ENCODE measurements at places on chromosomes 6 and 20.
A peak's percentile ranks its signal among the peaks of the same experiment; 100 is the strongest.

- DNase-seq, result no peak
Measured at GRCh38 chr20:58711266-58712051, 18.9 kb downstream of the NPEPL1 start.

DNA sequence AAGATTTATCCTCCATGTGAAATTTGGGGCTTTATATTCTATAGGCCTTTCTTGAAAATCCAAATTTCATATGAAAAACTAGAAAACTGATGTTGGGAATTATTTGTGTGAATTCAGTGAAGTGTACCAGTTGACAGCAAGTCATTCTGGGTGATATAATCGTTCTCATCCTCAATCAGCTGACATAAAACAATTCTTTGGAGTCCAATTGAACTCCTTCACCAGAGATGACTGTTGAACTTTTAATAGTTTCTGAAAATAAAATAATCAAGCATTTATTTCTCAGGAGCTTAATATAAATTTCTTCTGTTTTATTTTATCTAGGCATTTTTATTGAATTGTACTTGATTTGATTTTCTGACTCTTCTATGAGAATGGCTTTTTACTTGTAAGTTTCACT, 92.6 kb downstream of the ADGRB3 start:
- no peak for DNase-seq

GRCh38 chr6:140440223-140440835, 1065.9 kb upstream of the CITED2 start:
- no peak for DNase-seq

- no peak for DNase-seq
Measured at GRCh38 chr6:52371656-52372191, 9.8 kb downstream of the PAQR8 start.

- no peak for DNase-seq
Measured at GRCh38 chr6:123055256-123055655, 59.2 kb downstream of the CLVS2 start.

GRCh38 chr6:84249724-84250123, 22.3 kb upstream of the CEP162 start:
- no peak for DNase-seq

DNA sequence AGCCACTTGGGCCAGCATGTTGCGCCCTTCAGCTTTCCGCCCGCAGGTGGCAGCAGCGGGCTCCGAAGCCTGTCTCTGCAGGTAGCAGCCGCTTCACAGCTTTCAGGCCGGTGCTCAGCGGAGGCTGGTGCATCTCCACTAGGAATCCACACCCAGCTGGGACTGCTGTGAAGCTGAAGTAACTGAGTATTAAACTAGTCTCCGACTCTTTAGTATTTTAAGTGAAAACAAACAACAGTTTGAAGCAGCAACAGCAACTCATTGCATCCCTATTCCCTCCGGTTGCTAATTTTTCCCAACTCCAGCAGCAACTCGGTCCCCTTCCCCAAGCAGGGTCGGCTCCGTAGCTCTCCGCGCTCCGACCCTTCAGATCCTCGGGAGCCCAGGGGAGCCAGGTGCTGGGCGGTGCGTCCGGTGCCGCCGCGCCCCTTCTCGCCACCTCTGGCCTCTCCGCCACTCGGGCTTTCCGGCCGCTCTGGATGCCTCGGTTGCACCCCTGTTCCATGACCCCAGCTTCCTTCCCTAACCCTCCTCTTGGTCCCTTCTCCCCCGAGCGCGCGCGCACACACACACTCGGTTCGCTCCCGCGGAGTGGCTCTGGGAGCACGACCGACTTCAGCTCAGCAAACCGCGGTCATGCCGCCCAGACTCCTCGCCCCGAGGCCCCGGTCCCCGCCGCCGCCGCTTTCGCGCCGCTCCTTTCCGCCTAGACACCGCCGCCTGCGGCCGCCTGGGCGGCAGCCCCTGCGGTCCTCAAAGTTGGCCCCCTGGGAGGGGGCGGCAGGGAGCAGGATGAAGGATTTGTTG, 765 bp upstream of the NKAIN2 start:
- peak; percentile 83 for DNase-seq

DNA sequence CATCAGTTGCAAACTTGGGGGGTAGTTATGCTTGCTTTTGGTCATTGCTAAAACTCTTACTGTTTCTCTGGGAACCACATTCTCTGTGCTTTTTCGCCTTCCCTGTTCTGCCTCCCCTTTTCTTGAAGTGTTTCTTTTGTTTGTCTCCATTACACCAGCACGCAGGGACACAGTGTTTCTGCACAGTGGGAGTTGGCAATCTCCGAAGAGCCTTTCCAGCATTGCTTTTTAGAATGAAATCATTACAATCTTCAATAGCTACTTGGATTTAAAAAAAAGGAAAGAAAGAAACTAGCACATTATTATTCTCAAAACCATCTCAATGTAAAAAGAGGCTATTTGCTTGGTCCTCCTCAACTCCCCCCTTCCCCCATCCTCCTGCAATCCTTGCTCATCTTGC, 536.7 kb upstream of the MMS22L start:
- no peak for DNase-seq

All from activated CD4-positive, alpha-beta T cell treated with anti-CD3 and anti-CD28 coated beads, Interleukin-10, Interleukin-2, amounts not matched to agents 100 ng/mL and 50 ng/mL, durations not matched to agents 16 hours and 8 hours (primary cell).